ENCODE measurements at places on chromosomes 11 and 22.

GRCh38 chr11:118530683-118531596 lies at the start of gene TMEM25:
TMEM25 (plus strand) TSS chr11:118531192; CDS start chr11:118531802, 610 bp downstream.
- DNase-seq: peak; percentile 60

DNA sequence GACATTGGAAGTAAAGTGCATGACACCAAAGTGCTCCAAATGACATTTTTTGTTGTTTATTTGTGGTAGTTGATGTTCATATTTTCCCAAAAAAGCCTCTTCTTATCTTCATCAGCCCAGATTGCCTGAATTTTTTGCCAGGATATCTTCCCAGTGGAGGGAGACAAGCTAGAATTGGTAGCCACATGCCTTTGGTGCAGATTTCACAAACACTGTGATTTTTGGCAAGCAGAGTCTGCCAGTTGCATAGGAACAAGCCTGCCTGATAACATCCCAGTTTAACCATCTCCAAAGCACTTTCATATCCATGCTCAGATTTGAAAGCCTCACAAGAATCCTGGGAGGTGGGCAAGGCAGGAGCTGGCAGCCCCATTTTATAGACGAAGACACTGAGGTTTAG lies 102.3 kb upstream of the SYT13 start:
- DNase-seq: no peak

DNA sequence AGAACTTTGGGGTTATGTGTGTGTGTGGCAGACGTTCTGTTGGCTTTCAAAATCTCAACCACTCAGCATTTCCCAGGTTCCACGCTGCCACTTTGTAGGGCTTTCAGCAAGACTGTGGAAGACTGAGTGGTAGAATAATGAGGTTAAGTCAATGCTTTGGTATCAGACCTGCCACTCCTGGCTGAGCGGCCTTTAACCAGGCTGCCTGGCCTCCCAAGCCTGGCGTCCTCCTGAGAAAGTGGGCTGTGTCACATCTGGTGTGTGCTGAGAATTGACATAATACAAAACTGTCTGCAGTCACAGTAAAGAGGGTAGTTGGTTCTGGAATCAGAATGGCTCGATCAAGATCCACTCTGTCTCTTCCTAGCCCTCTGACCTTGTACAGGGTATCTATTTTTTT lies 126.5 kb downstream of the DBX1 start:
- no peak for DNase-seq

DNA sequence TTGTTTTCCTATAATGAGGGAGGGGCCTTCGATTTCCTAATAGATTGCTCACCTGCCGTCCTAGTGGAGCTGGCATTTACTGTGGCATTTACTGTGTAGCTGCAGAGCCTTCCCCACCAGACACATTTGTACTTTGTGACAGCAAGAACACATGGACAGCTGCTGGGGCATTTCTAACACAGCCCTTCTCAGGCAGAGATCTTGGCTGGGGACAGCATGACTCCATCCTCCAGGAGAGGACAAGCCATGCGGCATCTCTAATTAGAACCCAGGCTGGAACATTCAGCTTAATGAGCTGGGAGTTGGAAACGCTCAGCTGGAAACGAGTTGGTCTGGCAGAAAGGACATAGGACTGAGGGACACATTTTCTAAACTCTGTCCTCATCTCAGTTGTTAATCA lies 887.5 kb downstream of the NTM start:
- DNase-seq: no peak

DNA sequence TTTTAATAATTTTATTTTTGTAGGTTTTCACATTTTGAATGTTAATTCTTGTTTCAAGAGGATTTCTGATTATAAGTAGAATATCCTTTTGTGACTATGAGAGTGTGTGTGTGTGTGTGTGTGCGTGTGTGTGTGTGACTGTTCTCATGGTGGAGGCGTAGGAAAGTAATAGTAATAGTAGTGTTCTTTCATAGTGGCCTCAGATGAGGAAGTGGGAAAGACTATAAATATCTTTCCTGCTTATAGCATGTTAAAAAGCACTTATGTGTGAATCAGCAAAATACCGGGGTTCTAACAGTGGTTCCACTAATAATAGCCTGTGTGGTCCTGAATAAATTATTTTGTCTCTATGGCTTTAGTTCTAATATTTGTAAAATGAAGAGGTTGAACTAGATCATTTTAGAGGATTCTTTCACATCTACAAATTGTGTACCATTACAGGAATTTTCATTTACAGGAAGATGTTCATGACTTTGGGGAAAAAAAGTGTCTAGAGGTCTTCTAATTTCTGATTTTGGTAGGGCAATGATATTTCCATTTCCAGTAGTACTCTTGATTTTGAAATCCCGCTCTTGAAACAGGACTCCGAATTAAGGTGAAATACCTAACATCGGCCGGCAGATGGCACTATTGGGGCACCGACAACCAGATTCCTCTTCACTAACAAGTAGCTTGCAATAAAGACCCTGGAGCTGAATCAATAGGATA lies 29.9 kb upstream of the OR10G7 start:
- peak; percentile 88 for DNase-seq

DNA sequence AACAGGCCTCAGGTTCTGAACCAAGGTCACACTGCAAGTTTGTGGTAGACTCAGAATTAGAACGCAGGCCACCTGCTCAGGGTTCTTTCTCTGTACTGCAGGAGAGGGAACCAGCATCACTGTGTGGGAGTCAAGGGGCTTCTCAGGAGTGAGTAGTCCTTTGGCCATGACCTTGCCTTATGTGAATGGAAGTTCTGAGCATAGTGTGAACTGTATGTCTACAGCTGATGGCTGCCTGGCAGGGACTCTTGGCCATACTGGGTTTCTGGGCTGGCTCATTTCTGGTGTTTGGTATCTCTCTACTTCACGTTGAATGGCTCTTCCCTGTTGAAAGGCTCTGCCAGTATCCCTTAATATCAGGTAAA lies 40.1 kb upstream of the TUB start:
- no peak for DNase-seq

DNA sequence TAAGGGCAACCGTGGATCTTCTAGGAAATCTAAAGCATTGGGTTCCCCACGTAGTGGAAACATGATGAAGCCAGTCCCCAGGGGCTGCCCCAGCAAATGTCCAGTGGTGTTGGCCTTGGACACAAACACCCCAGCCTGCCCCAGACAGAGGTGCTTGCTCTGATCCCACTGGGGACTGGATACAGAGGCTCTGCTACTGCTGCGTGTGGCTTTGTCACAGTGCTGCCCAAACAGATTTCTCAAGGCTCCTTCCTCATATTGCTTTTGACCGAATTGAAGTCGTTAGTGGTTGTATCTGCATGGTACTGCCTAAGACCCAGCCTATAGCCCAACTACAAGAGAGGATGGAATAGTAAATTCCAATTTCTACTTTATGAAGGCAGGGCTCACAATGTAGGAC lies 40.1 kb upstream of the CD44 start:
- DNase-seq: peak; percentile 47

- peak; percentile 66 for DNase-seq
These were observed 16.6 kb downstream of the CRELD2 start for GRCh38 chr22:49934891-49935557.

DNA sequence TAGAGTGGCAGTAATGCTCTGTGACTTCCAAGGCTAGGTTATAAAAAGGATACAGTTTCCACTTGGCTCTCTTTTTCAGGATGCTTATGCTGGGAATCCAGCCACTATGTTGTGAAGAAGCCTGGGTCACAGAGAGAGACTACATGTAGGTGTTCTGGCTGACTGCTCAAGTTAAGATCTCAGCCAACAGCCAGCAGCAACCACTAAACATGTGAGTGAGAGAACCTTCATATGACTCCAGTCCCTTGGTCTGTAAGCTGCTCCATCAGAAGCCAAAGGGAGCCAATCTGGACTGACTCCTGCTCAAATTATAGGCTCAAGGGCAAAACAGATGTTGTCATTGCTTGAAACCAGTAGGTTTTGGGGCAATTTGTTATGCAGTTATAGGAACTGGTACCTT lies 162.7 kb downstream of the MAML2 start:
- no peak for DNase-seq

DNA sequence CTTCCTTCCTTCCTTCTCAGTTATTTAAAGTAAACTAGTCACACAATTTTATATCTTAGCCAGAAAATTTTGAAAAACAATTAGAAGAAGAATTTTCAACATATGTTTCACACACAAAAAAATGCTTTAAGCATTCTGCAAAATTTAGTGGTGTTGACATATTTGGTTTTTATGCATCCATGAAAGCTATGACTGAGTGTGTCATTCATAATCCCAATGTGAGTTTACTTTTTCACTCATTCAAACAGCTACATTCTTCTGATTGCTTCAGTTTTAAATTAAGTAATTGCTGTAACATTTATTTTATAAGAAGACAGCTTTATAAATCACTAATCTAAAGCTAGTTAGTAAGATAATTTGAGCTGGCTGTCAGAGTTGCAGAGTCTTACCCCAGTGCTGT lies 453.5 kb downstream of the LRRC4C start:
- no peak for DNase-seq

DNA sequence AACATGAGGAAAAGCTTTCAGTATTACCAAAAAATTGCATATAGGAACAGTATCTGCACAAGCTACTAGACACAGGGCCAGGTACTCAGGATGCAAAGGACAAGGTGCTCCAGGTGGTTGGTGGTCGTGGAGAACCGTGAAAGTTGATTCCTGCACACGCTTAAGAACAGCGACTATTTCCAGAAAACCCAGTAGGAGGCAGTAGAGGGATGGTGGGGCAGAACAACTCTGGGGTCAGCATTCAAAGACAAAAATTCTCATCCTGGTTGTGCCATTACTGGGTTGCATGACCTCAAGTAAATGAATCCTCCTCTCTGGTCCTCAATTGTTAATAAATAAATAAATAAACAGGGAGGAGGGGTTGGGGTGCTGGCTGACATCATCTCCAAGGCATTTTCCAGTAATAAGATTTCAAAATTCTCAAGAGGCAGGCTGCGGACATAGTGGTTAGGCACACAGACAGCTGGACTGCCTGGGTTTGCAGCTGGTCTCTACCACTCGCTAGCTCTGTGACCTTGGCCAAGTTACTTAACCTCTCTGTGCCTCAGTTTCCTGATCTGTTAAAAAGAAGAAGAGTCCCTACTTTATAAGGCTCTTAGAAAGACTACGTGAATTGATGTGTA lies 89.6 kb downstream of the ISX start:
- peak; percentile 30 for DNase-seq

- no peak for DNase-seq
These were observed 8.3 kb downstream of the PLCB3 start for GRCh38 chr11:64259533-64260067.

DNA sequence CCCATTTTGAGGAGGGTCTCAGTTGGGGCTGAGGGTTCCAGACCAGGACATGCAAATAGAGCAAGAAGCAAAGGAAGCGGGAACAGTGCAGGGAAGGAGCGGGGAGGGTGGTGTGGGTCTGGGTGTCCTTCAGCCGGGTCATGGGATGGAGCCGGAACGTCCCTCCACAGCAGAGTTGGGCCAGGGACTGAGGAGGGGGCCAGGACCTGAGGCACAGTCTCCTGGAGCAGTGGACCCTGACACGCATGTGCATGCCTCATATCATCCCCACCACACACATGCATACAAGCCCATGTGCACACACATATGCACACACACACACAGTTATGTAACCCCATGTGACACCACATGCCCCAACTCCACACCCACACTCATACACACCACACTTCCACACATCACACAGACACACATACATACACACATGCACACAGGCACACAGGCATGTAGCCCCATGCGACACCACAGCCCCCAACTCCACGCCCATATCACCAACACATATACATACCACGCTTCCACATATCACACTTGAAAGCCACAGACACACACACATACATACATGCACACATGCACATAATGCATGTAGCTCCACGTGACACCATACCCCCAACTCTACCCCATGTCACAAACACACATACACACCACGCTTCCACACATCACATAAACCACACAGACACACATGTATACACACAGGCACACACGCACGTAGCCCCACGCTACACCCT lies 1026.6 kb downstream of the BRD1 start:
- DNase-seq: no peak

- DNase-seq: peak; percentile 31
These were observed 10.7 kb downstream of the PICK1 start for GRCh38 chr22:38067761-38068360.

- peak; percentile 93 for DNase-seq
These were observed 10.1 kb downstream of the MCM5 start for GRCh38 chr22:35409783-35410662.

DNA sequence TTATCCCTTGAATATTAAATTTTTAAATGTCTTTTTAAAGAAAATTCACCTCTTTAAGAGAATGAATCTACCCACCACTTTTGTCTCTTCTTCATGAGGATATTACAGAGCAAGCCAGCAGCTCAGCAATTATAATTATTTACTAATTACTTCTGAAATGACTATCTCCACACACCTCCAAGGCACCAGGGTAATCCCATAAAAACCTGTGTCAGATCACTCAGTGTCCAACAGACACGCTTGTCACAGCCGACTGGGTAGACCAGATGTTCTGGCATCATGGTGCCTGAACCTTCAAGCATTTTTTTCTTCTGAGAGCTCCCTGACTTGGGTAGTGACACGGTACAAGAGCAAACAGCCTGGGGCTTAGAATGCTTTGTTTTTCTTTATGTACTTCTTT lies 61.4 kb downstream of the EFCAB6 start:
- DNase-seq: no peak

GRCh38 chr11:94671553-94672366 lies 96.4 kb upstream of the AMOTL1 start:
- DNase-seq: no peak

DNA sequence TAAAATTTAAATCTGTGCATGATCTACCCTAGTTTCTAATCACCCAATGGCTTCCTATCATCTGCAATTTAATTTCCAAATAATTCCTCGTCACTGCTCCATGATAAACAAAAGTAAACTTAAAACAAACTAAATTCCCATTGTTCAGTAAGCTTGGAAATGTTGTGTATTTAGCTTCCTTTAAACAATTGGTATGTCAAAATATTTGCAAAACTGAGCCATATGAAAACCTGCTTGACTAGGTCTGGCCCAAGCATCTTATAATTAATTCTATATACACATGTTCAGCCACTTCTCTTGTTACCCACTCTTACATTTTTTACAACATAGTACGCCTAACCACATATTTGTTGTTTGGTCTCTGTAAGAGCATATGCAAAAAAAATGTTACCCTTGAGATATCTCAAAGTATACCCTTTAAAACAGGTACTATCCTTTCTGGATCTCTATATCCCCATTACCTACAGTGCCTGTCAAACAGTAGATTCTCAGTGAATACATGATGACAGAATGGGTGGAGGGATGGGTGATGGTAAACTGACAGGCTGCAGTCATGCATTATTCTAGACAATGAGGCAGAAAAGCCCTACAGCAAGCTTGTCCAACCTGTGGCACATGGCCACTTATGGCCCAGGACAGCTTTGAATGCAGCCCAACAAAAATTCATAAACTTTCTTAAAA lies 1277.9 kb upstream of the TENM4 start:
- no peak for DNase-seq

DNA sequence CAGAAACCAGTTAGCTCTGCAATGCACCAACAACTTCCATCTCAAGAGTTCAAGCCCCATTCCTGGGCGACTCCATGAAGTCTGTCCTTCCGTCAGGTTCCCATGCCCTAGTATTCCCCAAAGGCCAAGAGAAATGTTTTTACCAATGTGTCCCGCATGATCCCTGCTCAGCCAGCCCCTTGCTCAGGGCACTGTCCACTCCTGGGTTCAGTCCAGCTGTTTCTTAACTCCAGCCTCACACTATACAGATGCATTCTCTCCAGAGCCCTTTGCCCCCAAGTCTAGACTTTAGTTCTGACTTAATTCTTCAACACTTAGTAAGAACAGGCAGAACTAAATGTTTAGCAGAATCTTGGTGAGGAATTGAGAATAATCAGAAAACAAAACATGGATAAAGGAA lies 497.5 kb downstream of the SOX6 start:
- DNase-seq: no peak
